HS-5 (cell line): ENCODE measurements at places on chromosomes 3 and 15.

GRCh38 chr3:160390565-160391138, 8.4 kb downstream of the IFT80 start:
- no peak for DNase-seq

GRCh38 chr3:127690106-127690505, 17.4 kb downstream of the ABTB1 start:
- no peak for DNase-seq

- DNase-seq = no peak
These were observed 38.9 kb upstream of the PPP2R3A start for GRCh38 chr3:135926664-135927063.

DNA sequence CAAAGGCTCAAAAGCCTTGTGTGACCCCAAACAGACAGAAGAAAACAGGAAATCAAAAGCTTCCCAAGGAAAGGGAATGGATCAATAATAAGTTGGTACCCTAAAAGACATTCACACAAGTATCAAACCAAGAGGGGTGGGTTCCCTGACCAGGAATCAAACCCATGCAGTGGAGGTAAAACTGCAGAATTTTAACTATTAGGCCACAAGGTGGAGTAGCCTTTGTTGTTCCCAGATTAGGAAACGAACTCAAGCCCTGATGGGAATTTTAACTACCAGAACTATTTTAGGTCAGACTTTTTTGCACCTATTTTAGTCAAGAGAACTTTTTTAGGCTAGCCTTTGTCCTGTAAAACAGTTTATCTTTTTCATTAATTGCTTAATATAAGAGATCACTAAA, 31.4 kb downstream of the SETMAR start:
- DNase-seq = no peak

DNA sequence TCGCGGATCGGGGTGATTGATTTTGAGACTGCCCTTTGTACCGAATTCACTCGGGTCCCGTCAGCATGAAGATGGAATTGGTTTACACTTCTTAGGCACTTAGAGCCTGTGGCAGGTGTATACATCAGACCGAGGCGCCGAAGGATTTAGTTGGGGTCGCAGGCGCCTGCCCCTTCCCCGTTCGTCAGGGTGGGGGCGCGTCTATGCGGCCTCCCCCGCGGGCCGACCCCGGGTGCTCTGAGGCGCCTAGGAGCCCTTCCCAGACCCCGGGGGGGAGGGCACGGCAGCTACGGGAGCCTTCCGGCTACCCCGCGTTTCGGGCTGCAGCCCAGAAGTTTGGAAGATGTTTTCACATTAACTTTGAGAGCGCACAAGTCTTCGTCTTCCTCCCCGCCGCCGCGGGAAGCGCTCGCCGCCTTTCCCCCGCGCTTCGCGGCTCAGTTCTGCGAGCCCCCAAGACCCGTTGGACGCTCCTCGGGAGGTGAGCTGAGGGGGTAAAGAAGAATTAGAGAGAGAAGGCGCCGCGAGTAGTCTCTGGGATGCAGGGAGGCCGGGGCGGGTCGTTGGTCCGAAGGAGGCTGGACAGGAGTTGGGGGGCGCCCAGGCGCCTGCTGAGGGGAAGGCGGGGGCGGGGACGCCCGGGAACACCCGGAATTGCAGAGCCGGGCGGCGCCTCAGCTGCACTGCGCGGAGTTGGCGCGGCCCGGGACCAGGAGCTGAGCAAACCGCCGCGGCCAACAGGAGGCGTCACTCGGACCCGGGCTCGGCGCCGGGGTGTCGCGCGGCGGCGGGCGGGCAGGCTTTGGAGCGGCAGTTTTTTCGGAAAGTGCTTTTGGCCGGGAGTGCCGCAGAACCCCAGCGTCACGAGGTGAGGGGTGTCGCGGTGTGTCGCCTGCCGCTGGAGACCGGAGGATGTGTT, 780 bp downstream of the TIPARP start:
- DNase-seq = peak; percentile 16

DNA sequence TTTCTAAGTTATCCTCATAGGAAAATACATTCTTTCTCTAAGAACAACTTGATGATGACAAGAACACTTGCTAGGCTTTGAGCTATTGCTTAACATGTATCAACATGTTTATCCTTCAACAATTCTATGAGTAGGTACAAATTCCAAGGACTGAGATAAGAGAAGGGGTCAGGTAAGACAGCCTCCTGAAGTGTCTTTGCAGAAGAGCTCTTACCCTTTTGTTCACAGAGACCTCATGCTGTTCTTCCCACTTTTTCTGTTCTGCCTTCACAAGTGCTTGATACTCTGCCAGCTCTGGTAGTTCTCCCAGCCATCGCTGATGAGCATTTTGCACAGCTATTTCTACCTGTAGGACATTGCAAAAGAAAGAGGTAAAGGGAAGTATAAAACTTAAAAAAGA, 50.9 kb downstream of the CEP152 start:
- no peak for DNase-seq

DNA sequence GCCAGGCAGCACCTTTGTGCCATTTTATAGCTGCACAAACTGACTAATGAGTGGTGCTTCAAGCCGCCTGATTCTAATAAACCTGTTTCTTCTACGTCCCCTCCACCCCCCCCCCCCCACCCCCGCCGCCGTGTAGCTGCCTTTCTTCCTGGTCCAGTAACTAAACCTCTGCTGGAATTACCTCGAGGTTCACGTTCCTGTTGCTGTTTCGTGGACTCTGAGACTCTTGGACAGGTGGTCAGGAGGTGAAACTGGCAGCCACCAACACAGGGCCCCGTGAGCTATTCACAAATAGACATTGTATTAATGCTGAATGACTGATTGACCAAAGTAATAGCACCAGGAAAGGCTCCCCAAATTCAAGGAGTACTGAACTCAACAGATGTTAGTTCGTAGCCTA, 73.9 kb downstream of the TRIM69 start:
- no peak for DNase-seq

GRCh38 chr3:30448450-30449289, 157.7 kb upstream of the TGFBR2 start:
- DNase-seq = no peak

GRCh38 chr3:149536429-149536828, 61.9 kb downstream of the TM4SF4 start:
- no peak for DNase-seq

- DNase-seq = no peak
These were observed 47.5 kb downstream of the NMD3 start for GRCh38 chr3:161268601-161269000.

GRCh38 chr15:68768321-68768720, 52.4 kb downstream of the ANP32A start:
- peak; percentile 66 for DNase-seq

GRCh38 chr15:79101866-79102581, 11.4 kb upstream of the RASGRF1 start:
- peak; percentile 2 for DNase-seq

GRCh38 chr3:130820976-130821375, 72.9 kb upstream of the ATP2C1 start:
- DNase-seq = peak; percentile 86

GRCh38 chr15:23073890-23074646, 34.7 kb upstream of the TUBGCP5 start:
- DNase-seq = no peak

- DNase-seq = no peak
These were observed 223.0 kb upstream of the LYSMD4 start for GRCh38 chr15:99956022-99956775.

DNA sequence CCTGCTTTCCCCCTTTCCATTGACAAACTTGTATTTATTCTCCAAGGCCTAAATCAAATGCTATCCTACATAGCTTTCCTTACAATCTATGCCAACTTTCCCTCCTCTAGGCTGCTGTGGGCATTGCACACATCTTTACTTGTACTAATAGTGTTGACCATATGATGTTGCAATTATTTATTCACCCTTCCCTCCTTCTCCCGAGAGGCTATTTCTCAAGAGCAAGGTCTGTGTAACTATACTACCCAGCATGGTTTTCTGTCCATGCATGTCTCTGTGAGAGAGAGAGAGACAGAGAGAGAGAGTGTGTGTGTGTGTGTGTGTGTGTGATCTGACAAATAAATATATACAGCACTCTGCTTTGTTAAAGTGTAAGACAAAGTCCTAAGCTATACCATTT, 63.8 kb downstream of the GTPBP8 start:
- DNase-seq = no peak

GRCh38 chr15:63473007-63473748, 31.2 kb upstream of the USP3 start:
- DNase-seq = no peak

DNA sequence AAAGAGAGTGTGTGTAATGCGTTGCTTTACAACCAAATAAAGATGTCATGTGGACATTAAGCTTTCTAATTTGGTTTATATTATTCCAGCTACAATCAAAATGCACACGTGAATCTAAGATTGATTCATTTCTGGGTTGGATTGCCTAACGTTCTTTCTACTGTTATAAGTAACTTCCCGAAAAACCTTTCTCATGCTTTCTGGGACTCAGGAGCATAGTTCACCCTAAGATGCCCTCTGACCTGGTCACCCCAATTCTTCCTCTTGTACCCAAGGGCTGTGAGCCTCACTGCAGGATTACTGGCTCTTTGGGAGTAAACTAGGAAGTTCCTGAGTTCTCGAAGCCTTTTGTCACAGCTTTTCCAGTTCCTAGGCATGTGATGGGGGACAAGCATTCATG, 12.7 kb upstream of the LMCD1 start:
- DNase-seq = no peak

DNA sequence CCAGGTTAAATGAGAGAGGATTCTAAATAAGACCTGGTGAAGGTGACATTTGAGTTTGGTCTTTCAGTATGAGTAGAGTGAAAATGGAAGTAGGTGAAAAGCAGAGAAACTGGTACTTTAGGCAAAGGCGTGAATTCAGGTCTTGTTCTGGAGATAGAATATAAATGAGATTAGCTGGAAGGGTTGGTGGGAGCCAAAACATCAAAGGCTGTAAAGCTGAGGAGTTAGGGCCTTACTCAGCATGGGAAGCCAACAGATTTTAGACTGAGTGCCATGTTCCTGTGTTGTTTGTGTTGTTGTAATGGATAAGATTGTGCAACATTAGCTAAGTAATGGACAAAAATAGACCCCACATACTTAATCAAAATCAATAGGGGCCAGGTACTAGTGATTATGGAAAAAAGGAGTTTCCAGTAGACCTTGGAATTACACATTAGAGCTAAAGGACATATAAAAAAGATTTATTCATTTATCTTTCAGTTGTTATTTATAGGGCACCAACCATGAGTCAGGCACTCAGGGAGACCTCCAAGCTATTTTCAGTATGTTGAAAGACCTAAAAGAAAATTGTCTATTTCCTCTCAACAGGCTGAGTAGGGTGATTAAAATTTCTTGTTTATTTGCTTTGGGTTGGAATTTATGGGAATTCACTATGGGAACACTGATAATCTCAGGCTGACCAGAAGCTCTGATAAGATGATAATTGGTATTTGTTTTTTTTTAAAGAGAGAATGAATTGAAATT, 20.8 kb downstream of the ARL14 start:
- DNase-seq = peak; percentile 61

DNA sequence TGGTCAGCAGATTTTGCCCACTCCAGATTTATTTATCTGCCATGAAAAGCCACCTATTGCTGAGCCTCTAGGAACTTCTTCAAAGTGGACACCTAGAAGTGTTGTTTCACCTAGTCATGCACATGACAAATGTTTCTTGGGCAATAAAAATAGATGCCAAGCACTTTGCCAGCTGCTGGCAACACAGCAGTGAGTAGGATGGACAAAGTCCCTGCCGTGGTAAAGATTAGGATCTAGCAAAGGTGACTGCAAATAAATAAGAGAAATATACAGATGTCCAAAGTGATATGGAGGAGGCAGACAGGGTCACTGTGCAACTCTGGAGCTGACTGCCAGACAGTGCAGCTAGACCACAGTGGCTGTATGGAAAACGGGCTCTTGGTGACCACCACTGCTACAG, 137.9 kb downstream of the SUCLG2 start:
- DNase-seq = no peak

- no peak for DNase-seq
These were observed 13.1 kb upstream of the GP9 start for GRCh38 chr3:129047553-129047839.

GRCh38 chr3:64178419-64178818, 46.8 kb downstream of the PRICKLE2 start:
- no peak for DNase-seq

- DNase-seq = no peak
These were observed 139.3 kb downstream of the CHSY1 start for GRCh38 chr15:101112336-101113113.

DNA sequence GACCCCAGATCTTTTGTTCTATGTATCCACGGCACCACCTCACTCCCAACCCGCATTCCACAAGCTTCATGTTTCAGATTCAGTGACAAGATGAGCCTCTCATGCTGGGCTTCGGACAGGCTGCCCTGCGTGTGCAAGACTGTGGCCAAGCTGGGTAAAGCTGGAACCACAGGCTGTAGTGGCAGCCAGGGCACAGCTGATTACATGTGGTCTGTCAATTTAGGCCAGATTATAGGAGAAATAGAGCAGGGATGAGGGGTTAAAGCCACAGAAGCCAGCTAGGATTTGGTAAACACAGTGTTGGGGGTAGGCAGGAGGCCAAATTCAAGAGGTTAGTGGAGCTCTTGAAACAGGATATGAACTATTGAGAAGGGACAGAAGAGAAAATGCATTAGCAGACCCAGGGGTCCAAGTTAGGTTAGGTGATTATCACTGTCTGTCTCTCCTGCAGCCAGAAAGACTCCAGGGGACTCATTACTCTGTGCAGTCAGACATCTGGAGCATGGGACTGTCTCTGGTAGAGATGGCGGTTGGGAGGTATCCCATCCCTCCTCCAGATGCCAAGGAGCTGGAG, 12.9 kb downstream of the SNAPC5 start:
- no peak for DNase-seq

- no peak for DNase-seq
These were observed 452 bp upstream of the SV2B start for GRCh38 chr15:91099616-91099994.

DNA sequence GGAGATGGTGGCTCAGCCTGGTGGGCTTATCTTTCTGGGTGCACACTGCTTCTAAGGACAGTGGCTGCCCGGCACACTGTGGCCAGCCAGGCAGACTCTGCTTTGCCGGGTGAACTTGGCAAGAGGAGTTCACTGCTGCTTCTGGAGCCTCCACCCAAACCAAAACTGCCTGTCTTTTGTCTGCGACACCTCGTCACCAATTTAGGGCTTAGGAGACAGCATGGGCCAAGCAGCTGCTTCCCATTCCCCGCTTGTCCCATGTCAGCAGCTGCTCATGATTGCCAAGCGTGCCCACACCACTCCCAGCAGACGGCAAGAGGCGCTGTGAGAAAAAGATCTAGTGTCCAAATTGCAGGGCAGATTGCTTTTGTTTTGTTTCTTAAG, 57.3 kb downstream of the LSM3 start:
- DNase-seq = no peak

GRCh38 chr3:97719156-97719821, 45.3 kb upstream of the ARL6 start:
- peak; percentile 68 for DNase-seq

GRCh38 chr3:16060358-16060852, 114.1 kb upstream of the GALNT15 start:
- peak; percentile 98 for DNase-seq
